Vein endothelial cell (primary cell): ENCODE measurements at places on chromosomes 11 and 22. TPM values are rescaled to one million over a fixed set of nuclear protein-coding genes. Genes with fewer than 3 reads are reported as not detected.

CFL1 gene
- 1,256 and 1,560 TPM in 2 replicates for total RNA-seq

OR10A5 gene
- total RNA-seq: not detected in 2 replicates

OR52N4 gene
- total RNA-seq: not detected in 2 replicates

ACRV1 gene
- not detected in 2 replicates for total RNA-seq

HEPHL1 gene
- total RNA-seq: under 0.01 TPM in 2 replicates

LMF2 gene
- 43.1 and 52.6 TPM in 2 replicates for total RNA-seq

MAPK8IP1 gene
- total RNA-seq: 5.9 and 6.6 TPM in 2 replicates

HEPN1 gene
- total RNA-seq: 0.19 and 0.33 TPM in 2 replicates

CRY2 gene
- total RNA-seq: 10.2 and 13.7 TPM in 2 replicates

XNDC1N gene
- total RNA-seq: 8.1 and 10.5 TPM in 2 replicates

POTEH gene
- not detected in 2 replicates for total RNA-seq

BBOX1 gene
- not detected in 2 replicates for total RNA-seq

BTBD18 gene
- not detected in 2 replicates for total RNA-seq

SLC39A13 gene
- 63.6 and 80.4 TPM in 2 replicates for total RNA-seq

CRYBB2 gene
- 0.19 TPM in 1 of 2 replicates, not detected in the other for total RNA-seq

RIMBP3B gene
- total RNA-seq: not detected in 2 replicates

VSIG10L2 gene
- not detected in 2 replicates for total RNA-seq

OR51E2 gene
- total RNA-seq: not detected in 2 replicates

CLMP gene
- 0.10 and 1.6 TPM in 2 replicates for total RNA-seq

RAB36 gene
- 1.6 and 2.8 TPM in 2 replicates for total RNA-seq

FJX1 gene
- total RNA-seq: 39.5 and 52.9 TPM in 2 replicates
